ENCODE measurements at places on chromosomes 16 and 17. TPM values are rescaled to one million over a fixed set of nuclear protein-coding genes. Genes with fewer than 3 reads are reported as not detected.

Gene GJD3
- not detected for polyA plus RNA-seq

Gene GABARAP
- polyA plus RNA-seq: 390 TPM

Gene CLEC10A
- 0.47 TPM for polyA plus RNA-seq

Gene TPPP3
- polyA plus RNA-seq: 42.7 TPM

Gene RSPRY1
- 51.7 TPM for polyA plus RNA-seq

Gene CCL16
- 0.20 TPM for polyA plus RNA-seq

Gene WFIKKN1
- 1.5 TPM for polyA plus RNA-seq

All from left kidney (tissue), 8 donors.